Right renal pelvis (tissue), 4 donors: ENCODE measurements at places on chromosomes 1 and 21. TPM values are rescaled to one million over a fixed set of nuclear protein-coding genes. Genes with fewer than 3 reads are reported as not detected.

The PTP4A2 gene
- polyA plus RNA-seq = 243 TPM

The KCNQ4 gene
- polyA plus RNA-seq = 2.1 TPM

The OLFML3 gene
- polyA plus RNA-seq = 131 TPM

The GFI1 gene
- 0.17 TPM for polyA plus RNA-seq

The CR1L gene
- 0.96 TPM for polyA plus RNA-seq

The CDC7 gene
- polyA plus RNA-seq = 29.5 TPM

DNA sequence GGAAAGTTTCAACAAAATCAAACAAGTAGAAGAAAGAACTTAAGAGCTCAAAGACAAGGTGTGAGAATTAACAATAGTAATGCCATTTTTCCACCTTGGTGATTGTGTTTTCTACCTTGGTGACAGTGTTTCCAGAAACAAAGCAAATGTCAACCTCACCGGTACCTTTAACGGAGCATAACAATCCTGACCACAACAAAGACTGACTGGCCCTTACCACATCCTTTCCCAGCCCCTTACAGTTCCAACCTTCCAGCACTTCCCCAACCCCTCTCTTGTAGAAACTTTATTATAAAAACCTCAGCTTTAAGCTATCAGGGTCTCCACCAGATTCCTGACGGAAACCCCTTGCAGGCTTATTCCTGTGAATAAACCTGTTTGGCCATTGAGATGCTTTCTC is 16.7 kb downstream of the STYXL2 start:
- no peak for DNase-seq

DNA sequence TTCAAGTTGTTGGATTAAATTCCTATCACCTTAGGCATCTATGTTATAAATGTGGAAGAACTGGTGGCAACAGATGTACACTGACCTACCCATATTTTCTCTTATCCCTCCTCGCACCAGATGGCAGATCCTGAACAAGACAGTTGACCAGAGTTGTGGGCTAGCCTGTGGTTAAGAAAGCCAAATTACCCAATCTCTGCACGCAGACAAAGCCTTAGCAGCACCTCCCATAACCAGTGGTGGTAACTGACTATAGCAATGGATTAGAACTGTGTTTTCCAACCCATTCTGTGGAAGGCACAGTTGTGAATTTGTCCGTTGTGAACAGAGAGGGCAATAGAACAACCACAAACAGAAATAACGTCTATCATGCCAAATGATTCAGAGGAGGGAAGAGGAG is 20.6 kb downstream of the ABCB10 start:
- no peak for DNase-seq

- no peak for DNase-seq
These were observed 3.7 kb downstream of the ITGB2 start for GRCh38 chr21:44916965-44917364.

- no peak for DNase-seq
These were observed 10.0 kb downstream of the SPATA46 start for GRCh38 chr1:162366671-162367070.

DNA sequence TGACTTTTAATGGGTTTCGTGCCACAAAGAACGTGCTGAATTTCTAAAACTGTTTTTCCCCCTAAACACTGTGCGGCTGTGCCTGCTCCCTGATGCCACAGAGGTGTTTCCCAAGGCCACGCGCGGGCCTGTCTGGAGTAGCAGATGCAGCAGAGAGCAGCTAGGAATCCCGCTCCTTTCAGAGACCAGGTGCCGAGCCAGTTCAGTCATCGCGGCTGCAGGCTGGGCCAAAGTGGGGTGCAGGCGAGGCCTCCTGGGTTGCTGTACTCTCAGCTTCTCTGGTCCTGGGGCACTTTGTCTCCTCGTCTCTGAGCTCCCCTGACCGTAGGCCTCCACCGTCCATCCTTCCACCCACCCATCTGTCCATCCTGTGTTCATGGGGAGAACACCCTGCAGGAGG is 17.4 kb upstream of the DIP2A start:
- no peak for DNase-seq

- DNase-seq = no peak
These were observed 84.9 kb downstream of the GREM2 start for GRCh38 chr1:240527086-240527485.

DNA sequence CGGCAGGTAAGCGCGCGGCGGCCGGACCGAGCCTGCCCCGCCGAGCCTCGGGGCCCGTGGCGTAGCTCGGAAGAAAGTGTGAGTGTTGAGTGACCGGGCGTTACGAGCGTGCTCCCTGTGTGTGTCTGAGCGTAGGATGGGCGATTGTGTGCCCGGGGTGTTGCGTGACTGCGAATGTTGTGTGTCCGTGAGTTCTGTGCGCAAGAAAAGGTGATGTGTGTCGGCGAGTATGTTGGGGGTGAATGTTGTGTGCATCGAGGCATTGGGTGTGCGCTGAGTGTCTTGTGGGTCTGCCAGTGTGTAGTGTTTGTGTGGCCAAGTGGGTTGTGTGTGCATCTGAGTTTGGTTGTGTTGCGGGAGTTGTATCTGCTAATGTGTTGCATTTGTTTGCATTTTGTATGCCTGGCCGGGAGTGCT is 398 bp downstream of the PTPRU start:
- DNase-seq = no peak

DNA sequence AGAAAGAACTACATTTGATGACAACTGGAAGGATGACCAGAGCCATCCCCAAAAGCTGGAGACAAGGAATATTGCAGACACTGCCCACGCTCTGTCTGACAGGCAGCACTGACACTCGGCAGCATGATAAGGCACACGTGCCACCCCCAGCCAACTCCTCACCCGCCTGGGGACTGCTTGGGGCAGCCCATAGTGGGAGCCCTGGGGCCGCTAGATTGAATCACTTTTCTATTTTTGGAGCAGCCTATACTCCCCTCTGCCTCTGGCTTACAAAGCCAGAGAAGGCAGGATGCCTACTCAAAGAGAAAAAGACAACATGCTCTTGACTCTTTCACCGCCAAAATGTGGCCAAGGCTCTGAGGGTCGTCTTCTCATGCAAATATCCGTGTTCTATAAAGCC is 1.3 kb downstream of the SMG5 start:
- no peak for DNase-seq

- no peak for DNase-seq
These were observed 209.0 kb upstream of the HOOK1 start for GRCh38 chr1:59605761-59606160.

- DNase-seq = no peak
These were observed 29.5 kb downstream of the SZRD1 start for GRCh38 chr1:16396591-16396990.

DNA sequence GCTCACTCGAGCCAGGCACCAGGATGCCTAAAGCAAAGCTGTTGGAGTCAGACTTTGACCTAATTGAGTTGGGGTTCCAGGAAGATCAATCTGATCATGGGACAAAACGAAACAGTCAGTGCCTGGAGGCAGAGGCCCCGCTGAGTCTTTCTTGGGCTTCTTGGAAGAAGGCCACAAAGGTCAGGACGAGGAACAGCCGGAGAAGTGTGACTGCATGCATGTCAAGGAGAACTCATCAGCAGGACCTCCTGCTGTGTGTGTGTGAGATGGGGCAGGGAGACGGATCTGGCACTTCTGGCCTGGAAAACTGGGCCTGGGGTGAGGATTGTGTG is 190.8 kb downstream of the CAMTA1 start:
- DNase-seq = no peak

DNA sequence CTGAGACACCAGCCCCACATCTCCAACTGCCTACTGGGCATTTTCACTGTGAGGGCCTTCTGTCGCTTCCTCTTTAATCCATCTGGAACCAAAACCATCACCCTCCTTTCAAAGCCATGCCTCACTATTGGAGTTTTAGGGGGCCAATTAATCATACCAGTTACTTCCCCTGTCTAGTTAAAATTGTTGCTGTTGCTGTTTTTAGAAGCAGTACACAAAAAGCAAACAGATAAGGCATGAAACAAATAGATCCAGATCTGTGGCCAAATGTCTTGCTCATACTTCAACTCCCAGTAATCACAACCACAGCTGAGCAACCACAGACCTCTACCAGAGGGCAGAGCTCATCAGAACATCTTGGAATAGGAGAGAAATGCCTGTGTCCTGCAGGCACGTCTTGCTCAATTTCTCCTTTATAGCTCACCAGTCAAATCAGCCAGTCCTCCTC is 133.8 kb upstream of the C1orf105 start:
- DNase-seq = no peak

GRCh38 chr1:85440612-85441011 is 24.3 kb downstream of the DDAH1 start:
- DNase-seq = no peak
